Large intestine (tissue), 12 donors: ENCODE measurements at places on chromosomes 1 and 21.
A peak's percentile ranks its signal among the peaks of the same experiment; 100 is the strongest.

DNA sequence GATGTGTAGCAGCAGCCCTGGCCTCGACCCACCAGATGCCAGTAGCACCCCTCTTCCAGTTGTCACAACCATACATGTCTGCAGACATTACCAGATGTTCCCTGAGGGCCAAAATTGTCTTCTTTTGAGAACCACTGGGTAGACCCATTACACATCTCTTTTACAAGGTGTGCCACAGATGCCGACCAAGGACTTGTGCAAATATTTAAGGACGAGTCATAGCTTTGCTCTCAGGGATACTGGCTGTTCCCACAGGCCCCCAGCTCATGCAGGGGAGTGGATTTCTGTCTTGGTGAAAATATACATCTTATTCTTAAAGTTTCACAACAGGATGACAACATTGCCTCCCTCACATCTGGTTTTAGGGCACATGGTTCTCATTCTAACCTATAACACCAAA is 59.4 kb upstream of the ZBTB18 start:
- DNase-seq = no peak

DNA sequence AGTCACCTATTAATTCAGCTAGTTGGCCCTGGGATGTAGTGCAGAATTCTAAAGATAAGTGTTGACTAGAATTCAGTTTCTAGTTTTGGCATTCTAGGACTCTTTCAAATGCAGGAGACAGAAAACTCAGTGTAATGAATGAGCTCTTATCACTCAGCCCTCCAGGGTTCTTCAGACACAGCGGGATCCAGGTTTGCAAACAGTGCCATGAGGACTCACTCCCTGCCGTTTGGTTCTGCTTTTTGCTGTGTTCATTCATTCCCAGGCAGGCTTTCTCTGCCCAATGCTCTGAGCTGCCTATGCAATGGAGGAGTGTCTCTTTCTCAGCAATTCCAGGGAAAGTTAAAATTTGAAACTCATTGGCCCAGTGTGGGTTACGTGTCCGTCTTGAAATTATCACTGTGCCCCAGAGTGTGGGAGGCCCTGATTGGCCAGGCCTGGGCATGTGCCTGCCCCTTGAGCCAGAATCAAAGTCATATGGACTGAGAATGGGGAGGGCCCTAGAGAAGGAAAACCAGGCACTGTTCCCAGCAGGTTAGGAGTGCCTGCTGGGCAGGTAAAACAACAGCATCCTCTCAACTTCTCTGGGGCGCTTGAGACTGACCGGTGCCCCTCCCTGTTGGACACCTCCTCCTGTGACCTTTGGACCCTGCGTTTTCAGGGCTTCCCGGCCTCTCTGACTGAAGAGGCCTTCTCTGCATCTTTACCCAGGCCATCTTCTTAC is 43.4 kb downstream of the TMEM51 start:
- DNase-seq = peak; percentile 86

GRCh38 chr1:174044418-174045222 is 22.5 kb upstream of the RC3H1 start:
- no peak for DNase-seq

DNA sequence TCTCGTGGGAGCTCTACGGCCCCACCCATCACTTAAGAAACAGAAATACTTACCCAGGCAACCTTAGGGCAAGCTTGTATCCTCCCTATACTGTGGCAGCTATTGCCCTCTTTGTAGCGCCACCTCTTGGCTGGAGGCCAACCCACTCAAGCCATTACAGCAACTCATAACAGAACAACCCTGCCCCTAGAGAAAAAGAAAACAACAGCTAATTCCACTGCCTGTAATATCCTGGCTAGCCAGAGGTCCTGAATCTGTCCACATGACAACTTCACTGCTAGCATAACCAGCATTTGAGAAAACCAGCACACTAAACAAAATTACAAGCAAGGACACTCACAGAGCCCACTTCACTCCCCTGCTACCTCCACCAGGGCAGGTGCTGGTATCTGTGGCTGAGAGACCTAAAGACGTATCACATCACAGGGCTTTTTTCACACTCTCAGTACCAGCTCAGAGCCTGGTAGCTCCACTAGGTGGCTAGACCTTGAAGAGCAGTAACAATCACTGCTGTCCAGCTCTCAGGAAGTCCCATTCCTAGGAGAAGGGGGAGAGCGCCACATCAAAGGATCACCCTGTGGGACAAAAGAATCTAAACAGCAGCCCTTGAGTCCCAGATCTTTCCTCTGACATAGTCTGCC is 14.5 kb upstream of the MX1 start:
- no peak for DNase-seq

GRCh38 chr1:22248746-22249145 is 105.8 kb upstream of the WNT4 start:
- no peak for DNase-seq

- DNase-seq = peak; percentile 85
These were observed at the start of gene RIT1 for GRCh38 chr1:155911156-155912055. TSS of gene RIT1 (minus strand) at chr1:155911349. CDS start at chr1:155910761, 588 bp downstream.

DNA sequence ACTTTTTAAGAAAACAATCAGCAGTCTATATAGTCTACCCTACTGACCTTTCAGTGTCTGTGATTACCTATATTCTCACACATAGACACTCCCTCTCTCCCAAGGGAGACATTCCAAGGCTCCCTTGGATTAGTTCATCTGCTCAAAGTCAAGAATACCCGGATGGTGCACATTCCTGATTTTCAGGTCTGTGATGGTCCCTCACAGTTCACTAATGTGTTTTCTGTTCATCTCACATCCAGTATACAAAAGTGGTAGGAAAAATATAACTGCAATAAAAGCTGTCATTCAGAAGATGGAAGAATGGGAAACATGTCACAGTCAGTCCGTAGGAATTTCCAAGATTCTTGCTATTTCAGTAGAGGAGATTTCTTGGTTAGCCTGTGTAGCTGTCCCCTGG is 224.1 kb upstream of the CACYBP start:
- DNase-seq = no peak
